GM19239 (cell line): ENCODE measurements at places on chromosomes 1 and 21.

GRCh38 chr1:110533230-110533629, 14.3 kb upstream of the KCNA10 start:
- DNase-seq: no peak

DNA sequence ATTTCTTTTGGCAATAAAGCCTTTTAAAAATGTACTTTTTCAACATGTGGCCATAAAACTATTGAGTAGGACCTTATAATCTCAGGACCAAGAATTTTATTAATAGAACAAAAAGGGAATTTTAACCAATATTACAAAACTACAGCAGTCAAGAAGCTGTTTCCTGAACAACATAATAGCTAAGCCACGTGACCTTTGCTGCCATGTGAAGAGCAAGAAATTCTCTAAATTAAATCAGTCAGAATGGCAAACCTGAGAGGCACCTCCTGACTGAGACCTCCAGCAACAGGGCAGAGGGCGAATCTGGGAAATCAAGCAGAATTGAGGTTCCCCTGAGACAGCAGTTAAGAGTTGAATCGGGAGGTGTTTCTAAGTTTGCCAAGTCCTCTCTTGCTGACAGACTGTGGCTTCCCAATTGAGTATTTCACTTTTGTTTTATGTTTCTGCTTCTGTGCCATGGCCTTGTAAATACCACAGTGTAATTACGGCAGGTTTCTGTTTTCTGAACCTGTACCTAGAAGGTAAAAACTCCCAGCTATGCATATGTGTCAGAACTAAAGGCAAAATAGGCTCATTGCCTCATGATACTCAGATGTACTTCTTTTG, 358.4 kb downstream of the NTNG1 start:
- no peak for DNase-seq

GRCh38 chr1:19616489-19616888, 27.6 kb upstream of the NBL1 start:
- DNase-seq: no peak

DNA sequence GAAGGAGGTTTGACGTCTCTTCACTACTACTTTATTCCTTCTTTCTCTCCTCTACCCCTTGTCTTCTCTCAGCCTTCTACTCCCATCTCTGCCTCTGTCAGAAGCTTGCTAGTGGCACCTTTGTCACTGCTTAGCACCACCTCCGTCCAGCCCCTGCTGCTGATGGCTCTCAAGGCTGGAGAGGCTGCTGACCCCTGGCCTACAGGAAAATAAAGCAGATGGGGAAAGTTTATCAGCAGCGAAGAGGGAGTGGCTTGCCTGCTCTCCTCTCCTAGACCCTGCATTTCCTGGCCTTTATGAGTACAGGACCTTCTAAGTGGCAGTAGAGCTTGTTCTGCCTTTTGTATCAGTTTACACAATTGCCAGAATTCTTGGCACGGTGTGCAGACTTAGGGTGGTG, 27.0 kb downstream of the PROX1 start:
- no peak for DNase-seq

GRCh38 chr1:233238884-233239431, 56.6 kb downstream of the PCNX2 start:
- DNase-seq: no peak

- no peak for DNase-seq
These were observed 99.5 kb upstream of the BMP8A start for GRCh38 chr1:39391691-39392679.

DNA sequence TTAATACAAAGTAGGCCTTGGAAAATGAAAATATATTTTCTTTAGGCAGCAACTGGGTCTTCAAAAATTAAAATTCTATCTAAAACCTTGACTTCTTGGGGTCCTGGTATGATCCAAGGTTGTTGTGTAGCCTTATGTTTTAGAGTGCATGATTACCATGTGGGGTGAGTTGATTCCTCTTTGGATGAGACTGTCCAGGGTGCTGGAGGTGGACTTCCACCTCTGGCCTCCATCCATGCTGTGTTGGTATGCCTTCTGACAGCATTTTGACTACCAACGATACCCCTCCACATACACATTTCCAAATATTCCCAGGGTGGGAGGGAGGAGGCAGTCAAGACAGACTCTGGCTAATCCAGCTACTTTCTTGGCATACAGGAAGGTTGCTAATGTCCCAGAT, 205.0 kb downstream of the TNR start:
- DNase-seq: no peak

- no peak for DNase-seq
These were observed 24.1 kb downstream of the KCNJ15 start for GRCh38 chr21:38280867-38281266.

- no peak for DNase-seq
These were observed 404 bp upstream of the CPLANE2 start for GRCh38 chr1:16237343-16237830.

- DNase-seq: no peak
These were observed 273.1 kb downstream of the NTNG1 start for GRCh38 chr1:107413951-107414350.

DNA sequence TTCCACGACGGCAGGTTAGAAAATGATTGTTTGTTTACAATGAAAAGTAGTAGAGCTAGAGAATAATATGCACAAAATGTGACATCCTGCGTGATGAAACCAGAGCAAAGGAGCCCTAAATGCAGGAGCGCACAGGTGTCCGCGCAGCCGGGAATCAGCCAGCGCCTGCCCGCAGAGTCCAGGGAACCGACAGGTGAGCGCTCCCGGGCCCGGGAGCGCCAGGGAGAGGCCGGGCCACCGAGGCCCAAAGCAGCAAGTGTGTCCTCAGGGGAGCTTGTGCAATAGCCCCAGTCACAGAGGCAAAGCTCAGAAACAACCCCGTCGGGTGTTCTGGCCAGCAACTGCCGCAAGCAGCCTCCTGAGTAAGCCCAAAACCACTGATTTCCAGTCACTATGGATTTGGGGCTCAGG, 789 bp upstream of the GALE start:
- DNase-seq: no peak

DNA sequence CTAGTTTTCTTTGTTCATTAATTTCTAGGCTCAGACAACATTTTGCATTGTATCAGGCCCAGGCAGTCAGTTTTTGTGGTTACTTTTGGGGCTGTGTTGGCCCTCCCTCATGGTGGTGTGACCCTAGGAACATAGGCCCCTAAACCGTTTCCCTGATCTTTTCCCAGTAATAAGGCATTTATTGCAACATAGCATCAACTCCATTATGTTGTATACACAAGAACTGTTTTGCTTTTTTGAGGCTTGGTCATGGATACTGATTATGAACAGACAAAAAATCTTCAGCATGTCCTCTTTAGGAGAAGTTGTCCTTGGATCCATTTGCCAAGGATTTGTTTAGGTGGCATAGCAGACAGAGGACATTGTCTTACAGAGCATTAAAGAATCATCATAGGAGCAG, 10.3 kb downstream of the B3GALT2 start:
- no peak for DNase-seq

- no peak for DNase-seq
These were observed 11.4 kb upstream of the RAB3GAP2 start for GRCh38 chr1:220283625-220284024.

GRCh38 chr1:151716771-151717631, at the start of gene CELF3:
Gene CELF3 (minus strand): TSS chr1:151716803. CDS start chr1:151716020, 783 bp downstream.
- peak; percentile 29 for DNase-seq

- no peak for DNase-seq
These were observed 216.4 kb downstream of the SLC44A5 start for GRCh38 chr1:75394386-75395139.

GRCh38 chr1:117565745-117566455, 39.9 kb upstream of the TENT5C start:
- no peak for DNase-seq

GRCh38 chr21:17523007-17523451, 10.2 kb downstream of the CXADR start:
- no peak for DNase-seq

DNA sequence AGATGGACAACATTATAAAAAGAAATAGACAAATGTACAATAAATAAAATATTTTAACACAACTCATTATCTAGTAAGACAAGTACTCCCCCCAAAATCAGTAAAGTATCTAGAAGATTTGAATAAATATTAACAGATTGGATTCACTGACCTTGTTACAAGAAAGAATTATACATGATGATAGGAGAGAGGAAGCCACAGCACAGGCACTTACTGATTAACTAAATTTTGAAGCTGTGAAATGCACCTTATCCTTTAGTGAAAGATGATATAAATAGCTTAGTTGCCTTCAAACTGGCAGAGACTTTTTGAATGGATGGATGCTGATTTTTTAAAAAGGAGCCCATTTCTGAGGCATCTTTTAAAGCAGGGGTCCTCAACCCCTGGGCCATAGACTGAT, 8.5 kb downstream of the CR1 start:
- DNase-seq: no peak

DNA sequence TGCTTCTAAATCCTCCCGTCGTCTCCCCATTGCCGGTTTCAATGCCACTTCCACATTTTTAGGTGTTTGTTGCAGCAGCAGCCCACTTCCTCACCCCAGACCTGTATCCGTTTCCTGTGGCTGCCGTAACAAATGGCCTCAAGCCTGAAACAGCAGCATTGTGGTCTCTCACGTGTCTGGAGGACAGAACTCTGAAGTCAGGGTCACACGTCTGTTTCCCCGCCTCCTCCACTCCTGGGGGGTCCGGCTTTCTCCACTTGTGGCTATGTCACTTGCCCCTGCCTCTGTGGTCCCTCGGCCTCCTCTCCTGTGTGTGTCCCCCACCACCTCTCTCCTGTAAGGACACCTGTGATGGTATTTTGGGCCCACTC, 21.8 kb downstream of the TRPM2 start:
- peak; percentile 51 for DNase-seq
